Hematopoietic multipotent progenitor cell treated with erythropoietin and hydrocortisone succinate and interleukin-3 and kit ligand, for 4 days (in vitro differentiated cells): ENCODE measurements at places on chromosomes 13 and 19.

- DNase-seq: no peak
Observed at GRCh38 chr19:28386066-28386465, 826.9 kb downstream of the UQCRFS1 start.

GRCh38 chr19:17266589-17266974 is 661 bp upstream of the BABAM1 start:
- DNase-seq: no peak

DNA sequence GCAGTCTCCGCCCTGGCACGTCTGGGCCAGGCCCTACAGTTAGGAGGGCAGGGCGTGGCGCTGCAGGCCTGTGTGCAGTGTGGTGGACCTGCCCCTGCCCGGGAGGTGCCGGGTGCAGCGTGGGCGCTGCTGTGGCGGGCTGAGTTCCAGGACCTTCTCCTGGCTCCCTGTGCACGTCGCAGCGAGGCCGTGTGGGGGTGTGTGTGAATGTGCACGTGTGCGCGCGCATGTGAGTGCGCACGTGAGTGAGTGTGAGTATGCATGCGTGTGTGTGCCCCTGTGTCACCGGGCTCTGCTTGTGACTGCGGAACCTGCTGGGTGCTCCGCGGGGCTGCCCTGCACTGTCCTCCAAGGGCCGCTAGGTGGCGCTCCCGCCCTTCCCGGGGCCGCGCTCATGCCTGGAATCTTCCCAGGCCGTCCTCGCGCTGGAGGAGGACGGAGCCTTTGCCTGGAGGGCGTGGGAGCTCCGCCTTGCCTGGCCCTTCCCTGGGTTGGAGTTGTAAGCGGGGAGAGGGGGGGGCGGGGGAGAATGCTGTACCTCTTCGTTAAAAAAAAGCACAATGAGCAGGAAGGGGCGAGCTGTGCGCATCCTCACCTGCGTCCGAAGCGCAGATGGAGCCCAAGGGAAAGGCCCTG is 79.3 kb downstream of the KDM4B start:
- DNase-seq: peak; percentile 74

- DNase-seq: no peak
Observed at GRCh38 chr13:33193428-33193974, 92.1 kb downstream of the STARD13 start.

DNA sequence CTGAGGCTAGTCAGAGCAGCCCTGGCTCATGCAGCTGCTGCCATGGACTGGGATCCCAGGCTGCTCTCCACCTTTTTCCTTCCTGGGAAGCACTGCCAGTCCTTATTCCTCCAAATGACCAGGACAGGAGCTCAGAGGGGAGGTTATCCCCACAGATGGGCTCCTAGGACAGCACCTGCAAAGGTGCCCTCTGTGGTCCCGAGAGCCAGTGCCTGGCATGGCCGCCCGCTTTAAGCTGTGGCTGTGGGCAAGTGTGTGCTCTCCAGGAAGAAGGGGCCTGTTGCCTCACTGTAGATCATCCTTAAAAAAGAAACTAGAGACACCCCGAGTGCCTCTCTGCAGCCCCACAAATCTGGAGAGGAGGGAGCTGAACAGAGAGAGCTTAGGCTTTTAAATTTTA is 83.6 kb downstream of the C1QTNF9 start:
- no peak for DNase-seq

DNA sequence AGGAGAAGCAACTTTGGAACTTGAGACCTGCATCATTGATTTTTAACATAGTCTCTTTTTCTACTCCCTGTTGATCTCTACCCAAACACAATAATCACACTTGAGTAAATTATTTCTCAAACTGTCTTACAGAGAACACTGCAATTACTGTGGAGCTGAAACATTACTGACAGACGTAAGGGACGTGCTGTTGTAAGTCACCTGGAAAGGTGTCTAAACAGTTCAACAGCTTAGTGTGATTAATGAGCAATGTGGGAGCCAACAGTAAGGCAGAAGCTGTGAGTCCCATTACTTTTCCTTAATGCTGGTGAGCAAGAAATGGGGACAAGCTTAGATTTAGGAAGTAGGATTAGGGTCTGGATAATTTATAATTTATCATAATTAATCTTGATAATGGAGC is 265.7 kb downstream of the DLEU7 start:
- DNase-seq: no peak

- DNase-seq: peak; percentile 73
Observed at GRCh38 chr19:45913874-45914830, at the start of gene NANOS2. Gene NANOS2 (minus strand): TSS chr19:45914778. CDS start chr19:45914693, 85 bp downstream.

DNA sequence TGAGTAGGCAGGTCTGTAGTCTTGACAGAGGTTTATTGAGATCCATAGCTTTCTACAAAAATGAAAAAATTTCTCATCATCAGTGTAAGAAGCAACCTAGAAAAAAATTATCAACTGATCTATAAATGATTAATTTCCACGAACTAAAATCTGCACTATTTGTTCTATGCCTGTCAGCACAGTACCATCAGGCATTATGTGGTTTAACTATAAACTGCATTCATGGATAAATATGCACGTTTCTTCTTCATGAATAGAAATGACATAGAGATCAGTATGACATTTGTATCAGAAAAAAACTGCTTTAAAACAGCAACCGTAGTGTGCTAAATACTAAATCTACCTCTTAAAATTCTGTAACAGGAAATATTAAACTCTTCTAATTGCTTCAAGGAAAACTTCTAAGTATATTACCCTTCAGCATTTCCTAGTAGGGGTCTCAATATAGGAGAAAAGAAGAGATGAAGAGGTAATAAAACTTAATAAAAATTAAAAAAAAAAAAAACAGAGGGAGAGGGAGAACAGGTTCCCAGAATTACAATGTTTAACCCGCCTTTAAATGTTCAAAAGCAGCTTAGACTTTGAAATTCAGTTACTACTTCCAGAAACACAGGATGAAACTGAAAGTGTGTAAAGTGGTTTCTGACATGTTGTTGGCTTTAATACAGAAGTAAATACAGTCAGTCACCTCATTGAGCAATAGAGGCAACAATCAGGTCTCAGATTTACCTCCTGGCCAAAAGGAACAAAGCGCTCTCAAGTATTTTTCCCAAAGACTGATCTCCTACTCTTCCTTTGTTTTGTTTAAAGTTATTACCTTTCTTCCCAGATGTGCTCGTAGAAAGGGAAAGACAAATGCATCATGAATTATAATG is 144.4 kb downstream of the DIAPH3 start:
- DNase-seq: peak; percentile 8

DNA sequence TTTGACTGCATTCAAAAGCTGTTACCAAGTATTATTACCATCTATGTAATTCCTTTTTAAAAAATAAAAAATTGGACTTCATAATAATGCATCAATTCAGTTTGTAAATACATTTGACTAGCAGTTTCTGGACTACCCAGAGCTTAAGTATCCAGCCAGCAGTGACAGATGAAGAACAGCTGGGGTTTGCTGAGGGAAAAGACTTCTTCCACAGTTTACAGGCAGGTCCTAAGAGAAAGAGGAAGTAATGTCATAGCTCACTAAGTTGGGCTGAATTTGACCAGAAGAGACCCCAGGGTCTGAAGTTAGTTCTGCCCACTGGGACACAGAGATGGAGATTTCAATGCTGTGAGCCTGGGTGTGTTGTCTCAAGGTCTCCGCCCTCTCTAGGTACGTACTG is 96.4 kb downstream of the MBNL2 start:
- peak; percentile 56 for DNase-seq

- no peak for DNase-seq
Observed at GRCh38 chr13:109666656-109667055, 119.7 kb downstream of the IRS2 start.

DNA sequence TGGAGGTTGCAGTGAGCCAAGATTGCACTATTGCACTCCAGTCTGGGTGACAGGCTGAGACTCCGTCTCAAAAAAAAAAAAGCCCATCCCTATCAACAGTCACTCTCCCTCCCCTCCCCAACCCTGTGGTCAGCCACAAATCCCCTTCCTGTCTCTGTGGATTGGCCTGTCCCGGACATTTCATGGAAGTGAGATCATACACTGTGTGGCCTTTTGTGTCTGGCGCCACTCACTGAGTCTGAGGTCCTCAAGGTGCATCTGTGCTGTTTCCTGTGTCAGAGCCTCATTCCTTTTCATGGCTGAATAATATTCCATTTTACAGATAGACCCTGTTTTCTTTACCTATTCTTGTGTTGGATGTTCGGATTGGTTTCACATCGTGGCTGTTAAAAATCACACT is 149.5 kb downstream of the PTPRS start:
- DNase-seq: peak; percentile 15

GRCh38 chr13:88107570-88107969 is 436.4 kb downstream of the SLITRK5 start:
- DNase-seq: no peak

- DNase-seq: no peak
Observed at GRCh38 chr13:73972545-73972944, 161.7 kb downstream of the KLF12 start.

DNA sequence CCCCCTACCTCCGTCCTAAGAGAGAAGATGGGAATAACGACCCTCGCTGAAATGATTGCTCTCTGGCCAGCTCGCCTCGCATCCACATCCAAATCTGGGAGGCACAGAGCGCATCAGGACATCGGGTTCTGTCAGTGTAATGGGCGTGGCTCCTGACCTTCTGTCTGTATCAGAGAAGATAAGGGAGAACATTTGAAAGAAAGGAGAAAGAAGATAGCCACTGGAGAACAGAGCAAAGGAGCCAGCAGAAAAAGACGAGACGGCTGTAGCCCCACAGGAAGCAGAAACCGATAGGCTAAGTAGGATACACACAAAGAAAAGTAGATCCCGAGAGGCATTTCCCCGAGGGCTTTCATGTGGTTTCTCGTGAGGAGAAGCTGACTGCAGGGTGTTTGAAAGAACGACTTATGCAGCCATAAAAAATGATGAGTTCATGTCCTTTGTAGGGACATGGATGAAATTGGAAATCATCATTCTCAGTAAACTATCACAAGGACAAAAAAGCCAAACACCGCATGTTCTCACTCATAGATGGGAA is 14.0 kb upstream of the GJB2 start:
- peak; percentile 83 for DNase-seq

DNA sequence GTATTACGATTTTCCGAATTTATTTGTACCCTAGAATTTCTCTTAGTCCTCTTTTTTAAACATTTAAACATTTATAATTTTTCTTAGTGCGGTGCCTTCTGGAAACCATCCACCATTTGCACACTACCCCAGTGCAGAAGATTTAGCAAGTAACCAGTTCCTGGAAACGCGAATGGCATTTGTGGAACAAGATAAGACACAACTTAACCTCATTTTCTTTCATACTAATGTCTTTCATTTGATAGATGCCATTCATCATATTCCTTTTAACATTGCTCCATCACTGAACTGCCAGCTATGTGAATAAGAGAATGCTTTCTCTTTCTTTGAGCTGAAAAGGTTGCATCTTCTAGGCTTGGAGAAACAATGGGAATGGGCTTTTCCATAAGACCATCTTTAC is 6.8 kb downstream of the FRY start:
- DNase-seq: peak; percentile 88

DNA sequence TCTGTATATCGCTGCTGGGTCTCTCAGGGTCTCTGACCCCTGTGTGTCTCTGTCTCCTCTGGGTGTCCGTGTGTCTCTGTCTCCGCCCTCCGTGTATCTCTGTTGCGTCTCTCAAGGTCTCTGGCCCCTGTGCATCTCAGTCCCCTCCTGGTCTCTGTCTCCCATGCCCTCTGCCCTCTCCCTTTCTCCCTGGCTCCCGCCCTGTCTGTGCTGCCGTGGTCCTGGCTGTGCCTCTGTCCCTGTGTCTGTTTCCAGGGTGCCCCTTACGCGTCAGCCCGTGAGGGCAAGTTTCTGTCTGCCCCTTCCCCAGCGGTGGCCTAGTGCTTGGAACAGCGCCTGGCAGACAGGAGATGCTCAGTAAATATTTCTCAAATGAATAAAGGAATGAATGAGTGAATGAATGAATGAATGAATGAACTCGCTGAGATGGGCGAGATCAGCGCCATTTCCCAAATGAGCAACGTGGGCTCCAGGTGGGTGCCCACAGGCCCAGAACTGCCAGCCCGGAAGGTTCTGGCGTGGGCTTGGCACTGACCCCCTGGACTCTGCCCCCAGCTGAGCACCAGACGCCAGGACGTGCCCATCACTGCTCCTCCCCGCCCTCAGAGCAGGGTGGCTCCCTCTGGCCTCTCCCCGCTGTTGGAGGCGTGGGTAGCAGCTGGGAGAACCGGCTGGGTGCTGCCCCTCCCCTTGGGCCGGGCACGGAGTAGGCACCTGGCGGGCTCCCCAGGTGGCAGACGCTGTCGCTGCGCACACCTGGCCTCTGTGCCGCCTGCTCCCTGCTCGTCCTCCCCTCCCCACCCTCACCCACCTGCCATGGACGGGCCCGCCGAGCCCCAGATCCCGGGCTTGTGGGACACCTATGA is at the start of gene SULT2B1:
Gene SULT2B1, plus strand, starts transcription at position 736 of the 866 bp plus-strand sequence. Its CDS starts 81 bp downstream, at position 817.
- no peak for DNase-seq

DNA sequence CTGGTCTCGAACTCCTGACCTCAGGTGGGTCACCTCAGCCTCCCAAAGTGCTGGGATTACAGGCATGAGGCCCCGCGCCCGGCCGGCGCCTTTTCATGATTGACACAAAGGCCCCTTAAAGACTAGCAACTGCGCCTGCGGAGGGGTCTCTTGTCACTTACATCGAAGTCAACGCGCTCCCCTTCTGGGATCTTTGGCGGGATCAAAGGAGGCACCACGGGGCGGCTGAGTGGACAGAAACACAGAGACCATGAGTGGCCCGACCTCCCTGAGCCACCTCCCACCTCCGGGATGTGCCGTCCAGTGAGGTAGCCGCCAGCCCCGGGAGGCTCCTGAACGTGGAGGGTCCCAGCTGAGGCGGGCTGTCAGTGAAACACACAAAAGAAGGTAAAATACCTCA is 7.3 kb downstream of the TNNT1 start:
- no peak for DNase-seq

DNA sequence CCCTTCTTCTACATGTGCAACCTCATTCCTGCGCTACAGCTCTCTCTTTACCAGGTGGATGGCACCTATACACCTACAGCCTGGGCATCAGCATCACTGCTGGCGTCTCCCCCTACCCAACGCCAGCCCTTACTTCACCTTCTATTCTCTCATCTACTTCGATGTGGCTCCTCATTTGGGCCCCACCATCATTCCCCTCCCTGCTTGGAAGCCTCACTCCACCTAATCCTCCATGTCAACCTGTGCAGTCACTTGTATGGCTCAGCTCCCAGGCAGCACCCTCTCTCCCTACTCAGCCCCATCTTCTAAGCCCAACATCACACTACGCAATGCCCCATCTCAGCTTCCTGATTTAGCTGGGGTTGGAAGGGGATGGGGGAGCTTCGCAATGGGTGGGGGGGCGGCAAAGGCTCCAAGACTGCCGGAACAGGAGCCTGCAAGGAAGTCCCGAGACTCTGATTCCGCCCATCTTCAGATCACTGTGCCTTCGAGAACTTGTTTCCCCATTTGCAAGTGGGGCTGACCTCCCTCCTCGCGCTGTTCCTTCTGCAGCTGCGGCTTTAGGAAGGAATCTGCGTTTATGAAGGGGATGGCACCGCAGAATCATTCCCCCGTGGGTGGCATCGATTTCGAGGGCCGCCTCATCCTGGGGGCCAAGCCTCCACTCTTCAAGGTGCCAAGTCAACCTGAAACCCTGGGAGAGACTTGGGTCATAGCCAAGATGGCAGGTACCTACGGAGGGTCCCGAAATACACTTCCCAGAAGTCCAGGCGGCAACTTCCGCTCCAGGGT is 913 bp downstream of the MZF1 start:
- DNase-seq: no peak
